Jurkat, Clone E6-1 (cell line): ENCODE measurements at places on chromosomes 6 and 20.

- no peak for DNase-seq
Measured at GRCh38 chr20:37687478-37687805, 6.4 kb upstream of the CTNNBL1 start.

DNA sequence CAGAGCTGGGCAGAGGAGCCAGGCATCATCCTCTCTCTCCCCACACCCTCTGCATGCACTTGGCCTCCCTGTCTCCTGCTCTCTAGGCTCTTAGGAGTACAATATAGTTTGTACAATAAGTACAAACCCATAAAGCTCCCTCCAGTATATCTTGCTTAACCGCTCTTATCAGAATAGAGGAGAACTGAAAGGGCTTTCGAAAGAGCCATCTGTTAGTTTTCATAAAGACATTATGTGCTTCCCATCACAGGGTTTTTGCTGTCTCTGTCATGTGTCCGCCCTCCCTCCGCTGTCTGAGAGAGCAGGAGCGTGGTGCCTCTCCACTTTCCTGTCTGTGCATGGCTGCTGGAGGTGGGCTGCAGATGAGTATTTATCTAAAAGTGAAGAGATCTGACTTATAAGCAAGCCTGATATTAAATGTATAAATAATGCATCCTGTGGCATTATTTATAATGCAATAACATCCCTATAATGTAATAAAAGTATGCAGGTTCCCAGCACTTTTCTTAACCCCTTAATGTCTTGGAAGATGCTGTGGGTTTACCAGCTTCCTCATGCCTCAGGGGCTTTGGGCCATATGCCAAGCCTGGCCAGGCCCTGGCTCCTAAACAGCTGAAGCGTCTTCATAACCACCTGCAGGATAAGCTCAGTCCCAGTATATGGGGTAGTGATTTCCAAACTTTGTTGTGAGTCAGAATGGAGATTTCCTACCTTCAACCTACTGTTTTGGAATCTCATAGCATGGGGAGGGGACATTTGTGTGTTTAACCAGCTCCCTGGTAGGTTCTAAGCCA, 297.1 kb downstream of the DHX35 start:
- no peak for DNase-seq

- DNase-seq = no peak
Measured at GRCh38 chr6:41884957-41885356, 10.2 kb downstream of the USP49 start.

DNA sequence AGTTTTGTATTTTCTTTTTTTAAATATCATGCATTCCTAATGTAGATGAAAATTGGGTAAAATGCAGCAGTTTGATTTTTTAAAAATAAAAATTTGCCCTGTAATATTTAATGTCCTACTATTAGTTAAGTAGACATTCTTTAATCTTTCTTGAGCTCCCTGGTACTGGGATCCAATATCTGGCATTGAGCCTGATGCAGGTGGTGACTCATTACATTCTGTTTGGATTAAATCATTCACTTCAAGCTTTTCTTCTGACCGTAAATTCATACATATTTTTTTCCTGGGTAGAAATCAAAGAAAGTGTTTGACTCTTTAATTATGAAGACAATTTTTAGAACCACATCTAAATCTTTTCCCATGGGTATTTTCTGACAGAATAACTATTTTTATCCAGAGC, 768.8 kb upstream of the SLC35B3 start:
- no peak for DNase-seq

DNA sequence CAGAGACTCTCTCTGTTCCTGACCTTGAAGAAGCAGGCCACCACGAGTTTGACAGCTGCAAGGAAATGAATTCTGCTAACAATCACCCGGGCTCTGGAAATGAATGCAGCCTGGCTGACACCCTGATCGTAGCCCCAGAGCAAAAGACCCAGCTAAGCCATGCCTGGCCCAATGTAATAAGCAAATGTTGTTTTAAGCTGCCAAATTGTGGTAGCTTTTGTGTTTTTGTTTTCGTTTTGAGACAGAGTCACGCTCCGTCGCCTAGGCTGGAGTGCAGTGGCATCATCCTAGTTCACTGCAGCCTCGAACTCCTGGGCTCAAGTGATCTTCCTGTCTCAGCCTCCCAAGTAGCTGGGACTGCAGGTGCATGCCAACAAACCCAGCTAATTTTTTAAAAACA, 3.3 kb upstream of the OXT start:
- no peak for DNase-seq

- no peak for DNase-seq
Measured at GRCh38 chr6:99364026-99364425, 14.6 kb upstream of the FAXC start.

- DNase-seq = no peak
Measured at GRCh38 chr6:151096691-151097606, 142.8 kb upstream of the AKAP12 start.

DNA sequence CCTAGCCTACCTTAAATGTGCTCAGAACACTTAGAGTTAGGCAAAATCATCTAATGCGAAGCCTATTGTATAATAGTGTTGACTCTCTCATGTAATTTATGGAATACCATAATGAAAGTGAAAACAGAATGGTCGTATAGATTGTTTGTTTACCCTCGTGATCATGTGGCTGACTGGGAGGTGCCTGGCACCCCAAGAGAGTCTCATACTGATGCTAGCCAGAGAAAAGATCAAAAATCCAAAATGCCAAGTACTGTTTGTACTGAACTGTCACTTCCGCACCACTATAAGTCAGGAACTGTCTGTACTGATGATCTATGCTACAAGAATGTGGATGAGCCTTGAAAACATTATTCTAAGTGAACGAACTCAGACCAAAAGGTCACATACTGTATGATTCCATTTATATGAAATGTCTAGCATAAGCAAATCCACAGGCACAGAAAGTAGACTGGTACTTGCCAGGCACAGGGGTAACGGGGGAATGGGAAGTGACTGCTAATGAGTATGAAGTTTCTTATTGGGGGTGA, 22.4 kb downstream of the ZMYND8 start:
- DNase-seq = no peak

- DNase-seq = no peak
Measured at GRCh38 chr20:23510000-23510590, 19.2 kb downstream of the CST8 start.

GRCh38 chr6:111770263-111771093, 102.8 kb downstream of the FYN start:
- DNase-seq = no peak

DNA sequence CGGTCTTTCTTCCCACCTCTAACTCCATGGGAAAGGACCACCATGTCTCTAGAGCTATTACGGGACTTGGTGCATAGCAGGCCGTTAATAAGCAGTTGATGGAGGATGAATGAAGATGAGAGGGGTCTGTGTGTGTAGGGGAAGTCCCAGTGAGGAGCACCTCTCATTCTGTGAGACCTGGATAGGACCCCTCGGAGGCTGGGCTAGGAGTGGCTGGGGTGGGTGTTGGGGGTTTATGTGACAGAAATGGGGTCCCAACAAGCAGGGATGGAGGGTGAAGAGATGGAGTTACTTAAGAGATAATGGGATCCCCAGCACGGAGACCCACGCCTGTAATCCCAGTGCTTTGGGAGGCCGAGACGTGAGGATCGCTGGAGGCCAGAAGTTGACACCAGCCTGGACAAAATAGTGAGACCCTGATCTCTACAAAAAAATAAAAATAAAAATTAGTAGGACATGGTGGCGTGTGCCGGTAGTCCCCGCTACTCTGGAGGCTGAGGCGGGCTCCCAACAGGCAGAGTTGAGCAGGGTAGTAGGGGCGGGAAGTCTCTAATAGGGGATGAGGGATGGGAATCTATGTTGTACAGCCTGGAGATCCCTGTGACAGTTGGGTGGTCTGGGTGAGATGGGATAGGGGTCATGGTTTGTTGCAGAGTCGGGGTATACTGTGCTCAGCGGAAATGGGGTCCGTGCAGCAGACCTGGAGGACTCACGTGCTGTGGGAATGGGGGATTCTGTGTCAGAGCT, 677 bp upstream of the ZNF341 start:
- no peak for DNase-seq

GRCh38 chr6:30964075-30964474, 19.4 kb upstream of the MUC21 start:
- DNase-seq = no peak

- no peak for DNase-seq
Measured at GRCh38 chr6:148907573-148907972, 160.7 kb downstream of the UST start.

DNA sequence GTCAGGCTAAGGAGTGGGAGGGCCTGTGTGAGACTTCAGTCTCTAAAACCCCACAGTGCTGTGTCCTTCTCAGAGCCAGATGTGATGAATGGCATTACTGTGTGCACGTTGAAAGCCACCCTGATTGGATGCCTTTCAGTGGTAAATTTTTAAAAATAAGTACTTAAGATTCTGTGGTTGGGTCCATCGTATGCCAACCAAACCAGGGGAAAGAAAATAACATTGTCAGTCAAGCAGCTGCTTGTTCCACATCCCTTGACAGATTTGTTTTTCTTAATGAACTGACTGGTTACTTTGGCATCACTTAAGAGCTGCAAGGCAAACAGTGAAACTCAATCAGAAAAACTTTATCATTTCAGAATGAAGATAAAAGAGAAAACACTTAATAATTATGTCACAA, 334.0 kb upstream of the NT5E start:
- DNase-seq = no peak

DNA sequence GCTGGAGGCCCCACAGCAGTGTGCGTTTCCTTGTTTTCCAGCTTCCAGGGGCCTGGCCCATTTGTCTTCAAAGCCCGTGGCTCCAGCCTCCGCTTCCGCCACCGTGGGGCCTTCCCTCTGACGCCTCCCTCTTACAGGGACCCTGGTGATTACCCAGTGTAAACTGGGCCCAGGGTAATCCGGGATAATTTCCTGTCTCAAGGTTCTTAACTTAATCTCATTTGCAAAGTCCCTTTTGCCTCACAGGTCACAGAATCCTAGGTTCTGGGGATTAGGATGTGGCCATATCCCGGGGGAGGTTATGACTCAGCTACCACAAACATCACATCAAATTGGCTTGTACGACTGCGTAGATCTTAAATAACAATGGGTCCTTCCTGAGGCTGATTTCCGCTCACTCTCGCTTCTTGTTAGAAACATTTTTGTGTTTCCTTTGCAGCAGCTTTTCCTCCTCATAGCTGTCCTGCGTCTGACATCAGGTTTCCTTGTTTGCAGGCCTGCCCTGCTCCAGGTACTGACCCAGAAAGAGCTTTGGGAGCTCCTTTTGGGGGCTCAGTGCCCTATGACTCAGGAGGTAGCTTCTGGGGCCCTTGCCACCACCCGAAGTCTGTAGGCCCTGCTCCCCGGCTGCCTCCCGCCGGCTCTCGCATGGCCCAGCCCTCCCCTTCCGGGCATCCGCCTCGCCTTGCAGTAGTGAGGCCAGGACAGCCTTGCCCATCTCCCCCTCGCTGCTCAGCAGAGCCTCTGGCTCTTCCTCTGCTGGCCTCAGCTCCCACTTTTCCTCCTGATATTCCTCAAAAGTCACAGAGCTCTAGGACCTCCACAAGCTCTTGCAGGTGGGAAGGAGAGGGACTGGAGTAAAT, 100.5 kb downstream of the ERMARD start:
- DNase-seq = no peak

GRCh38 chr6:35124356-35124755, 16.8 kb downstream of the TCP11 start:
- DNase-seq = no peak

- DNase-seq = no peak
Measured at GRCh38 chr6:91994787-91995186, 1407.9 kb upstream of the MAP3K7 start.

DNA sequence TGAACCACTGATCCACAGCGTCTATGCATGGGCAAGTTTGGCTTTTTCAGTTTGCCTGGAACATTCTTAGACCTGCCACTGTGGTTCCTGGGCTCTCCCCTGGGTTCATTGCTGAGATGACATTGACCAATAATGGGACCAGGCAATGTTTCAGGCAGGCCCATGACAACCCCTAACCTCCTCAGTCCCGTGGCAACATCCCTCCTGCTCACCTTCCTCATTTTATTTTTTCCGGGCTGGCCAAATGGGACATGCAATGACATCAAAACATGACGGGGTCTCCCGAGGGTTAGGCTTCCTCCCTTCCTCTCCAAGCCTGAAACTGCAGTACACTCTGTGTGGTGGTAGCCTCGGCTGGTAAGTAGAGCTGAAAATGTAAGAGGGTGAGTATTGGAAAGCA, 234.0 kb upstream of the RREB1 start:
- no peak for DNase-seq

DNA sequence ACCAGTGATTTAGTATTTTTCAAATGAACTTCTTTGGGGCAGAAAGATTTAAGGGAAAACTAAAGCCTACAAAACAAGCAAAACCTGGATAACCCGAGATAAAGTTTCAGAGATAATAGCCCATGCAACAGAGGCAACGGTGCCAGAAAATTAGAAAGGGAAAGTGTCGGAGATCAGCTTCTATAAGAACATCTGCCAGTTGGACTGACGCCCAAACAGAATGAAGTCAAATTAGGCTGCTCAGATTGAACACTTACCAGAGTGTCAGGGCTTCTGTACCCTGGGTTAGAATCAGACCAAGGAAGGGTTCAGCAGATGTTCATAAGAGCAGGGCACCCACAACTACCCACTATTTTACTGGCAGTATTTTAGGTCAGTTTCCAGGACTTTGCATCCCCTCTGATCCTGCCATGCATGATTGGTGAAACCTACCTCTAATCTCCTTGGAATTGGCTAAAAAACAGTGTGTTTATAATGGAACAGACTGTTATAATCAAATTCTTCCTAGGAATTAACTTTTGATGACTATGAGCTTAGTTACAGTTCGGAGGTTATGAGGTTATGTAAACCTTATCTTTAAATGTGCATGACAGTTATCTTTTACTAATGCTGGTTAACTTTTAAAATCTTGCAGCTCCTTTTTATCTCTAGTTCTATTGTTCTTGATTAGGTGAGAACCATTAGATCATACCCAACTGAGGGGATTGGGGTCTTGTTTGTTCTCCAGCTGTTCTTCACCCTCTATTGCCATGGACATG, 13.1 kb downstream of the BMP2 start:
- no peak for DNase-seq

DNA sequence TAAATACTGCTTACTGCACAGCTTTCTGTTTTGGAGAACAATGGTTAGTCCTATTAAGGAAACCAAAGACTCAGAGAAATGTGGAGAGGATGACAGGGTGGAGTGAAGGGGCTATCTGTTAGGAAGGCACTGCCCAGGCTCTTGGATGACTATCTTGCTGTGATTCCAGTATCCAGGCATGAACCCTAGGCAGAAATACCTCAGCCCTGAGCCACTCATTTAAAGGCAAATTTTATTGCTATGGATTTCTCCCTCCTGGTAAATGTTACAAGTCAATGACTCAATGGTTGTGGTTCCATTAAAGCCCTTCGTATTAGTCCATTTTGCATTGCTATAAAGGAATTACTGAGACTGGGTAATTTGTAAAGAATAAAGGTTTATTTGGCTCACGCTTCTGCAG, 25.9 kb downstream of the ADGRF4 start:
- DNase-seq = no peak

- DNase-seq = peak; percentile 68
Measured at GRCh38 chr6:116100419-116101301, at the start of gene NT5DC1. NT5DC1 (plus strand) TSS chr6:116100853; CDS start chr6:116100931, 78 bp downstream.

DNA sequence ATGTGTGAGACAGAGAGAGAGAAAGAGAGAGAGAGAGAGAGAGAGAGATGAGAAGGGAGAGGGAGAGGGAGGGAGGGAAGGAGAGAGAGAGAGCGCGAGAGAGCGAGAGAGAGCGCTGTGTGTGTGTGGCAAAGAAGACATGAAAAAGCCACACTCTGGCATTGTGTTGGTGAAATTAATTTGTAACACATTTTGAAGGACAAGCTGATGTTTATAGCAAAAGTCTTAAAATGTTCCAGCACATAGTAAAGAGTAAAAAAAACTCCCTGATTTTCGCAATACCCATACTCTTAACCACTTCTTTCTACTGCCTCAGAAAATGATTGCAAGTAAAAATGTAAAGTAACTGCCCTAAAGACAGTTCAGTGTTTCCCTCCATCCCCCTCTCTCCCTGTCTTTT, 56.7 kb downstream of the SLC22A1 start:
- DNase-seq = no peak
